ENCODE measurements at places on chromosomes 3 and 15.

GRCh38 chr15:80015156-80015555 is 44.2 kb upstream of the BCL2A1 start:
- no peak overlapping the region for H3K27ac ChIP-seq
- H3K36me3 ChIP-seq, result no peaks in the 10 kb centered on the region
- H3K4me1 ChIP-seq, result no peaks in the 10 kb centered on the region

GRCh38 chr15:41943543-41944312 is 28.6 kb downstream of the EHD4 start:
- H3K4me3 ChIP-seq, result no peak overlapping the region
- no peaks in the 10 kb centered on the region for H3K27me3 ChIP-seq
- no peak for DNase-seq
- H3K4me1 ChIP-seq, result peaks cover 21% of the 10 kb centered on the region

- DNase-seq, result no peak
- H3K27ac ChIP-seq, result no peak overlapping the region
- H3K36me3 ChIP-seq, result no peaks in the 10 kb centered on the region
- no peaks in the 10 kb centered on the region for H3K27me3 ChIP-seq
- peaks cover 17% of the 10 kb centered on the region for H3K4me1 ChIP-seq
- H3K4me3 ChIP-seq, result no peak overlapping the region
Observed at GRCh38 chr15:75129788-75130187, 71.9 kb upstream of the C15orf39 start.

- no peaks in the 10 kb centered on the region for H3K27me3 ChIP-seq
- peaks cover 4% of the 10 kb centered on the region for H3K4me1 ChIP-seq
- no peaks in the 10 kb centered on the region for H3K36me3 ChIP-seq
Observed at GRCh38 chr15:35540021-35540420, 5.9 kb downstream of the DPH6 start.

DNA sequence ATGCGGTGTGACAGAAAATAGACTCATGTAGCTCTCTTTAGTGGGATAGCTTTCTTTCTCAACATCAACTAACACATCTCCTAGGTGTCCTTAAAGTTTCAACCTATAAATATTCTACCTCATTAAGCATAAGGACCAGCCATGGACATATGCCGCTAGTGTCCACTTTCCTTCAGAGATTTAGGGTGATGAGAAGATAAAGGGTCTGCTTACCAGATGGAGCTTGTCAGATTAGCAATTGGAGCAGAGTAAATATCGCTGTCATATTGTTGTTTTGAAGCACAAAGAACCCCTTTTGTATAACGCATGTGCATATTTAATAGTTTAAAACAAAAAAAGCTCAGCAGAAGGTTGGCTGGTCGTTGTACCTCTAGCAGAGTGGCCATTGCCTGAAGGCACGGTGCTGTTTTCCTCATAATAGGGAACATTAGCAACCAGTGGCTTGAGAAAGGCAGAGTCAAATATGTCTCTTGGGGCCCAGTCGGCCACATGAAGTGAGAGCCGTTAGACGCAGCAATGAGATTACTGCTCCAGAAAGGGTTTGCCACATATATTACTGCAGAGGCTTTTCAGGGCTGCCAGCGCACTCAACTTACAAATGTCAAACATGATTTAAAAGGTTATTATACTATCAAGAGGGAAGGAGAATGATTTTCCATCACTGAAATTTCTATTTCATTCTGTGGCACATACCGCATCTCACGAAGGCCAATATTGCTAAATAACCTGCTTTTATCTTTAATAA is 264.2 kb downstream of the ROBO2 start:
- DNase-seq, result no peak
- H3K27ac ChIP-seq, result no peak overlapping the region
- H3K36me3 ChIP-seq, result no peaks in the 10 kb centered on the region
- no peak overlapping the region for H3K4me3 ChIP-seq
- H3K4me1 ChIP-seq, result no peaks in the 10 kb centered on the region

- no peak overlapping the region for H3K27ac ChIP-seq
- no peak overlapping the region for H3K4me3 ChIP-seq
- peaks cover 5% of the 10 kb centered on the region for H3K27me3 ChIP-seq
- peak; percentile 85 for DNase-seq
- no peaks in the 10 kb centered on the region for H3K36me3 ChIP-seq
Observed at GRCh38 chr3:126208606-126209256, 28.3 kb upstream of the ALDH1L1 start.

DNA sequence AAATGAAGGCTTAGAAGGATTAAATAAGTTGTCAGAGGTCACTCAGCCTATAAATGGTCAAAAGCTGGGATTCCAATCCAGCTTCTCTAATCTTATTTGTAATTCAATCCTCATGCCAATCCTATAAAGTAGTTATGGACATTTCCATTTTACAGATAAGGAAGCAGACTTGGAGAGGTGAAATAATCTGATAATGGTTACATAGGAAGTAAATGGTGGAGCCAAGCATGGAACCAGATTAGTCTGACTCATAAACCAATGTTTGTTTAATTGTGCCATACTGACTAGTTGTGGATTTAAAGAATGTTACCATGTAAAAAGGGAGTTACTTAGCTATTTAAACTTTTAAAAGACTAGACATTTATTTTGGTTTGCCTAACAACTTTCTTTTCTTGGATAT is 59.7 kb downstream of the KCNAB1 start:
- H3K27ac ChIP-seq, result no peak overlapping the region
- H3K4me3 ChIP-seq, result no peak overlapping the region
- H3K4me1 ChIP-seq, result no peaks in the 10 kb centered on the region
- H3K36me3 ChIP-seq, result no peaks in the 10 kb centered on the region
- DNase-seq, result no peak

GRCh38 chr3:180433152-180433551 is 168.8 kb upstream of the TTC14 start:
- no peaks in the 10 kb centered on the region for H3K27me3 ChIP-seq
- no peaks in the 10 kb centered on the region for H3K4me1 ChIP-seq
- no peak overlapping the region for H3K4me3 ChIP-seq
- DNase-seq, result no peak

DNA sequence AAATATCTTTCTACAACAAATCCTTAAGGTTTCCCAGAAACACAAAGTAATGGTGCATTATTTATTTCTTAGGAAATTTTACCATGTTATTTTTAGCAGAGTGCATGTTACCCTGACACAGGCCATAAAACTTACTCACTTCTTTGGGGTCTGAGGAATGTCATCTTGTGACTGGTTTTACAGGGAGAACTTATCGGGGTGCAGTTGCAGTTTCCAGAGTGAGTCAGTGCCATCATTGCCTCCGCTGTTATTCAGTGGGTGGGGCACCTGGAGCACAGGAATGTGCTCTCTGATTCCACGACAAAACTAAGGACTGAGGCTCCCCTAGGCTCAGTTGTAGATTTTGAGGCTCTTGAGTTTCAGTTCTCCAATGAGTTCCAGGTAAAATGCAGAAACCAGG is 11.1 kb upstream of the GREM1 start:
- H3K4me3 ChIP-seq, result no peak overlapping the region
- DNase-seq, result no peak
- no peaks in the 10 kb centered on the region for H3K27me3 ChIP-seq
- H3K4me1 ChIP-seq, result no peaks in the 10 kb centered on the region

GRCh38 chr3:168467115-168467714 is 371.5 kb upstream of the GOLIM4 start:
- H3K36me3 ChIP-seq, result no peaks in the 10 kb centered on the region
- H3K4me1 ChIP-seq, result no peaks in the 10 kb centered on the region
- no peaks in the 10 kb centered on the region for H3K27me3 ChIP-seq

- no peak overlapping the region for H3K27ac ChIP-seq
- H3K4me3 ChIP-seq, result no peak overlapping the region
- no peak for DNase-seq
- H3K4me1 ChIP-seq, result no peaks in the 10 kb centered on the region
Observed at GRCh38 chr3:151093905-151094304, 8.4 kb downstream of the MED12L start.

GRCh38 chr3:112611752-112612515 is 29.0 kb downstream of the CCDC80 start:
- no peak overlapping the region for H3K27ac ChIP-seq
- H3K4me3 ChIP-seq, result no peak overlapping the region
- no peaks in the 10 kb centered on the region for H3K4me1 ChIP-seq
- no peak for DNase-seq
- H3K36me3 ChIP-seq, result no peaks in the 10 kb centered on the region

- no peaks in the 10 kb centered on the region for H3K4me1 ChIP-seq
- H3K4me3 ChIP-seq, result no peak overlapping the region
- H3K27me3 ChIP-seq, result no peaks in the 10 kb centered on the region
- no peaks in the 10 kb centered on the region for H3K36me3 ChIP-seq
- DNase-seq, result no peak
Observed at GRCh38 chr3:27171113-27171512, 198.1 kb downstream of the NEK10 start.

GRCh38 chr3:46960081-46960701 is 16.4 kb downstream of the CCDC12 start:
- peaks cover 65% of the 10 kb centered on the region for H3K4me1 ChIP-seq
- H3K27ac ChIP-seq, result peak overlapping the region; percentile 63
- no peaks in the 10 kb centered on the region for H3K27me3 ChIP-seq
- no peaks in the 10 kb centered on the region for H3K36me3 ChIP-seq
- no peak overlapping the region for H3K4me3 ChIP-seq

DNA sequence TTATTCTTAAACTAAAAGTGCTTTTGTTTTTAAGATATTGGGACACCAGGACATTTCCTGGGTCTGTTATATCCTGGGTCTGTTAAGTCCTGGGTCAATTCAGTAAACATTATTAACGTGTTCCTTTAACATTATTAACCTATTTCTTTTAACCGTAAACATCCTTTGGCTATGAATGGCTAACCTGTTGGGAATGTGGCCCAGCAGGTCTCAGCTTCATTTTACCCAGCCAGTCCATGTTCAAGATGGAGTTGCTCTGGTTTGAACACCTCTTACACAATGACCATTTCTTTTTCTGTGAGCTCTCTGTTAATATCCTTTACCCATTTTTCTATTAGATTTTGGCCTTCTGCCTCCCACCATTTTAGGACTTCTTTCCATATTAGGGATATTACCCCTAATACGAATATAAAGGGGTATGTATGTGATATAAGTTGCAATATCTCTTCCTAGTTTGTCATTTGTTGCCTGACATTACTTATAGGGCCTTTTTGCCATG is 88.9 kb upstream of the NEDD4 start:
- no peak overlapping the region for H3K27ac ChIP-seq

GRCh38 chr15:70420948-70421482 is 323.3 kb upstream of the TLE3 start:
- no peak overlapping the region for H3K4me3 ChIP-seq
- H3K27me3 ChIP-seq, result no peaks in the 10 kb centered on the region
- H3K27ac ChIP-seq, result no peak overlapping the region
- no peak for DNase-seq

DNA sequence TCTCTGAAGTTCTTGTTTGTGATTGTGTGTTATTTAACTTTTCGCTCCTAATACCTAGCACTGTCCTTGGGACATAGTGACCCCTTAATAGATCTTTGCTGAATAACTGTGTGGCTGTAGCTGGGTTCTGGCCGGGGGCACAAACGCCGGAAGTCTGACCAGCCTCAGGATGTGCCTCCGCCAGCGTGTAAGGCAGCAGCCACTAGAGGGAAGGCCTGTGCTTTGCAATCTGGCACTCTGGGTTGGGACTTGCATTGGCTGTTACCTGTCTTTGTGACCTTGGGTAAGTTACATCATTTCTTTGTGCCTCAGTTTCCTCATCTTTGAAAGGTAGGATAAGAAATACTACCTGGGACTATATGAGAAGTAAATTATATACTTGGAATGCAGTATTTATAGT is 158.7 kb downstream of the GHSR start:
- H3K4me1 ChIP-seq, result peaks cover 25% of the 10 kb centered on the region
- DNase-seq, result no peak
- peaks cover 51% of the 10 kb centered on the region for H3K36me3 ChIP-seq

DNA sequence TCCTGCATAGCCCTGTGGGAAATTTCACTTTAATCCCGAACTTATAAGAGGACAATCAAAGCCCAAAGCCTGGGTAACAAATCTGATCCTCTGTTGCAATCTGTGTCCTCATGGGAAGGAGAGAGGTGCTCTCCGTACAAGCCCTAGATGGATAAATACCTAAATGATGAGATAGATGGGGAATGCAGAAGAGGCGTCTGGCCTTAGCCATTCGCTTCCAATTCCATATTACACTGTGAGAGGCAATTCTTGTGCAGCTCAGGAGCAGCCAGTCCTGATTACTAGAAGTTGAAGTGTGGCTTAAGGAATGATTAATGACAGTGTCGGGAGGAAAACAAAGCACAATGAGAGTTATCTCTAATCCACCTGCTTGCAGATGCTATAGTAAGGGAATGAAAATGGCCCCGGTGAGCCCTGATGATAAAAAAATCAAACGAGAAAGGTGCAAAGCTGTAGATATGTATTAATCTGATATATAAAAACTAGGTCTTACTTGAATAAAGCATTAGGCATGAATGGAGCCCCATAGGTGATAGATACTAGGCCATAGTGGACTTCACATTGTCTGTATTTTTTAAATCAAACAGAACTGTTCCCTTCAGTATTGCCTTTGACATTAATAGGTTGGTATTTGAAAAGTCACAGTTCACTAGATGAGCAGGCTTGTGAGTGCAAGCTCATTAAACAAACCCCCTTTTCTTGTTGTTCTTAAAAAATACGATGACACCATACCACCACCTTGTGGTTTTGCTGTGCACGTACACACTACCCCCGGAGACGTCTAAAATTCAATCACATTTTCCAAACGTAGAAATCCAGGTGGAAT is 54.2 kb upstream of the TMCO5A start:
- H3K4me3 ChIP-seq, result no peak overlapping the region
- no peak for DNase-seq
- H3K4me1 ChIP-seq, result no peaks in the 10 kb centered on the region
- H3K27me3 ChIP-seq, result peaks cover 12% of the 10 kb centered on the region
- no peaks in the 10 kb centered on the region for H3K36me3 ChIP-seq

DNA sequence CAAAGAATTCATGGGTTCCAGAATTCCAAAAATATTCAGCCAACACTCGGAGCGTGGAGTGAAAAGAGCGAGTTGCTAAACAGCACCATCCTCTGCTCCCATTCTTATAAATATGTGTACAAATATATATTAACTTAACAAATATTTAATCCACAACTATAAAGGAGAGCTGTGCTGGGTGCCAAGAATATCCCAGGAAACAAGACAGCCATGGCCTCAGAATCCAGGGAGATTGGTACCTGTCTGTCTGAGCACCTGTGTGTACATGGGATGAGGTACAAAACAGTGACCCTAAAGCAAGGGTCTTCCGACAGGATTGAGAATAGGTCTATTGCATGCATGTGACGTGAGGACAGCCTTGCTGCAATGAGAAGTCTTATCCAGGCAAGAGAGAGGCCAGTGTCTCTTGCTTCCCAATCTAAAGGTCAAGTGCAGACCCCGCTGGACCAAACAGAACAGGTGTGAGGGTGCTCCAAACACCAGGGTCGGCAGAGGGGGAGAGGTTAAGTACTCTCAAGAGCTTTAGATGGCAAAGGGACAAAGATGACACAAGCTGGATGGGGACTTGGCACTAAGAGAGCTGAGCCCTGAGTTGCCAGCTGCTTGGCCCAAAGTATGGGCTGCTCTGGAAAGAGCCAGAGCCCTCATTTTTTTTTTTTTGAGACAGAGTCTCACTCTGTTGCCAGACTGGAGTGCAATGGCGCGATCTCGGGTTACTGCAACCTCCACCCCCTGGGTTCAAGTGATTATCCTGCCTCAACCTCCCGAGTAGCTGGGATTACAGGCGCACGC is 36.2 kb downstream of the HOMER2 start:
- H3K27ac ChIP-seq, result no peak overlapping the region
- H3K36me3 ChIP-seq, result no peaks in the 10 kb centered on the region
- DNase-seq, result no peak
- no peaks in the 10 kb centered on the region for H3K27me3 ChIP-seq
- H3K4me1 ChIP-seq, result no peaks in the 10 kb centered on the region
- H3K4me3 ChIP-seq, result no peak overlapping the region

Measured in upper lobe of right lung (tissue), 1 donor.